ENCODE measurements at places on chromosomes 12 and 14.

DNA sequence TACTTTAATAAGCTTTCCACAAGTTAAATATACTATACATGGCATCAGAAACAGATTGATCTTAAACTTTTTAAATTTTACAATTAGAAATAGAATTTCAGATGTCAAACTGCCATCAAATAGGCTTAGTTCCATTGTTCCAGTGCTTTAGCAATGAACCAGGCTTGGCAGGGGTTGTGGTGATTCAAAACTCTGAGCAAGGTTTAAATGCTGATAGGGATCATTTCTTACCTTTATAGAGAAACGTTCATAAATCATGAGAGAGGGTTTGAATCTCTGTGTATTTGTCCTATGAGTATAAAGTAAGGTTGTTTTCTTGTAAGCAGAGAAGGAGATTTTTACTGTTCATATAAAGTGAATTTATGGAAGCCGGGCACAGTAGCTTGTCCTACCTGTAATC, 794.5 kb upstream of the TBX3 start:
- DNase-seq = no peak

DNA sequence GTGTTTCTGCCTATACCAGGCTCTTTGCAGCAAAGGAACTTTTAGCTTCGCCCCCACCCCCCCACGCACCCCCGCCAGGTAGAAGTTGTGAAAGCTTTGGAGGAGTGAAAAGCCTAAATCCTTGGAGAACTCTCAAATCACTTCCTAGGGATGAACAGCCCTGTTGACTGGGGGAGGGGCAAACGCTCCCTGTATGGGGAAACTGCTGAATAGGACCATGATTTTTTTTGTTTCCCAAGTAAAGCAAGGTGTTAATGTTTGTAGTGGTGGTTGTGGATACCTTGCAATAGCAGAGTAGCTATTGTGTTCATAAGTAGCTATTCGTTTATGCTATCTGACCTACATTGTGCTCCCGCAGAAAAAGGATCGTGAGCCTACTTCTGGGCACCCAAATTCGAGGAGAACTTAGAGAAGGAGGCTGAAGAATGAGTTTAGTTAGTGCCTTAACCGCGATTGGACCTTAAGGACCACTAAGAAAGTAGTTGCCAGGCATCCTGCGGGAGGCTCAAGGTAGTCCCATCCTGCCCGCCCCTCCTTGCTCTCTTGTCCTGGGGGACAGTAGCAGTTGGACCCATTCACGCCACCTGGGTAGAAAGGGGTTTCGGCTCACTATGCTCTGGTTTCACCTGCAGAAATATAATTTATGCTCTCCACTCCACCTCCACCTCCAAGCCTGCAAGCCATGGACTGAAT, 901 bp upstream of the NFKBIA start:
- DNase-seq = no peak

GRCh38 chr12:953776-954175, 4.3 kb upstream of the RAD52 start:
- DNase-seq = no peak

DNA sequence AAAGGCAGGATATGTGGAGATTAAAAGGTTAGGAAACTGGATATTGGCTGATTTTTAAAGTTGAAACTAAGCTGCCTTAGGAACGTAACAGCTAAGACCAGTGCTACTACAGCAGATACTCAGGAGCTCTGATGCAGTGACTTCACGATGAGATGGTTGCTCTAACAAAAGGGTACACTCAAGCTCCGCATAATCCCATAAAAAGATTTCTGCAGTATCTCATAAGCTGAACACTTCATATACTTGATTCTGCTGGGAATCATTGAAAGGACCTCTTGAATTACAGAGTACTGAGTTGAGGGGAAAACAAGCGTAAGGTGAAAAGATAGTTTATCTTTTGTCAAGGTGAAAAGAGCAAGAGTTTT, 3.7 kb downstream of the RNF10 start:
- DNase-seq = no peak

GRCh38 chr12:3790642-3791041, 37.7 kb upstream of the CRACR2A start:
- DNase-seq = no peak

- DNase-seq = no peak
Observed at GRCh38 chr12:25320123-25321006, 69.6 kb upstream of the KRAS start.

DNA sequence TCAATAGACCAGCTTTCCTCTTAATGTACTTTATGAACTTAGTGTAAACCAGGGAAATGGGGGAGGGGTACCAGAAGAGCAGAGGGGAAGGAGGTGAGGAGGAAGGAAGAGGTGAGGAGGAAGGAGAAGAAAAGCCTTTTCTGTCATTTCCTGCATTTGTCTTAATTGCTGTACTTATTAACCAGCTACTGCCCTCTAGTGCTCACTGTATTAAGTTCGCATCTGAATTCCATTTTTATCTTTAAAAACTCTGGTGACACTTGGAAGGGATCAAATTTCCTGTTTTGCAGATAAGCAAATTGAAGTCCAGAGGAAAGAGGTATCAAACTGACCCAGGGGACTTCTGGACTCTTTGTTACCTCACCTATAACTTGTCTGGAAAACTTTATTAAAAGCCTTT, 22.2 kb downstream of the MANSC1 start:
- no peak for DNase-seq
